ENCODE measurements at places on chromosomes 5 and 9.

- DNase-seq = no peak
These were observed 196.4 kb downstream of the NR3C1 start for GRCh38 chr5:143207058-143207457.

DNA sequence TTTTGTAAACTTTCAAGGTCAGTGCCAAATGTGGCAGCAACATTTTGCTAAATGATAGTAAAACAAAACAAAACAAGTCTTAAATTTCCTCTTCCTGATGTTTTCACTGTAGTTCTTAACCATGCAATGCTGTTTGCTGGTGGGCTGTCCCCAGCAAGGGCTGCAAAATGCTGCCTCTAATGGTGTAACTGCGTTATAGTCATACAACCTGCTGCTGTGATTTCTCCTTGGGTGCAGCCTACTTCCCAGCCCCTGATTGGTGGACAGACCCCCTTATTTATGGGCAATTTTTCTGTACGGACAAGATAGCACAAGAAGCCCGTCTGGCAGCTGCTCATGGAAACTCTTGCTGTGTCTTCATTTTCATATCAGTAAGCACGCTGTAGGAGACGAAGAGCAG, 26.6 kb upstream of the PIP5K1B start:
- DNase-seq = no peak

DNA sequence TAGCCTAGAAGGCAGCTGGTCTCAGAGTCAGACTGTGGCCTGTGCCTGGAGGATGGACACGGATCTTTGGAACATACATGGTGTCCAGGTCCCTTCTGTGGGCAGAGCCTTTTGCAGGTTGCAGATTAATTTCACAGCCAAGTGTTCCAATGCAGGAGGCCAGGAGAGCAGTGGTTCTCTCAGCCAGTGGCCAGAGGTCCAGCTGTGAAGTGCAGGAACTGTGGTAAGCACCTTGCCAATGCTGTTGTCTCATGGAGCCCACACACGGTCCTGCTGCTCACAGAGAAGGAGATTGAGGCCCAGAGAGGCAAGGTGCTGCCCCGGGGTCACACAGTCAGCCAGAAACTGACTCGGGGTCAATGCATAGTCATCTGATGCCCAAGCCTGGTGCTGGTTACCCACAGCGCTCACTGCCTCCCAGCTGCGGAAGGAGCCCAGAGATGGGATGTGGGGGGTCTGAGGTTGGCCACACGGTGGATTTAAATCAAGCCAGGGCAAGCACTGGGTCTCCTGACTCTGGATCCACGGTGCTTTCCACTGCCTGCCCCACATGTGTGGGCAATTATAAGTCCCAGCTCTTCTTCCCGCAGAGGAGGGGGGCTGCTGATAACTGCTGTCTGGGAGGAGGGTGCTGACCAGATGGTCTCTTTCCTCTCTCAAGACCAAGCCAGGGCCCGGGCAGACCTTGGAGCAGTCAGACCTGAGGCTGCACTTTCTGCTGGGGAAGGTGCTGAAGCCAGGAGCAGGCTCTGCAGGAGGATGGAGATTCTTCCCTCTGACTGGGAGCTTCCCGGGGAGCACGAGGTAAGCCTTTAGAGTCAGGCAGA, 2.8 kb downstream of the PDGFRB start:
- no peak for DNase-seq

DNA sequence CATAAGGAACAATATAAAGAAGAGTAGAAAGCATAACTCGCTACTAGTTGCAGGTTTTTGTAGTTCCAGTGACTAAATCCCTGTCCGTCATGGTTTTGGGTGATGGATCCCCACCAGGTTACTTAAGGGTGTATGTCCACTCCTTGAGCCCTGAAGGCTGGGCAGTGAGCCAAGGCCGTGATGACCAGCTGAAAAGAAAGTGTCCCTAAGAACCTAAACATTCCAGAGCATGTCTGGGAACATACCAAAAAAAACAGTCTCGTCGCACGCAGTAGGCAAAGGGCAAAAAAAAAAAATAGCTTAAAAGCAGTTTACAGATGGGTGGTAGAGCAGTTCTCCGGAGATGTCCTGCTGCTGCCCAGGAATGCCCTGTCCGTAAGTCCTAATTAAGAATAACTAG, 21.4 kb upstream of the SNAPC3 start:
- no peak for DNase-seq

DNA sequence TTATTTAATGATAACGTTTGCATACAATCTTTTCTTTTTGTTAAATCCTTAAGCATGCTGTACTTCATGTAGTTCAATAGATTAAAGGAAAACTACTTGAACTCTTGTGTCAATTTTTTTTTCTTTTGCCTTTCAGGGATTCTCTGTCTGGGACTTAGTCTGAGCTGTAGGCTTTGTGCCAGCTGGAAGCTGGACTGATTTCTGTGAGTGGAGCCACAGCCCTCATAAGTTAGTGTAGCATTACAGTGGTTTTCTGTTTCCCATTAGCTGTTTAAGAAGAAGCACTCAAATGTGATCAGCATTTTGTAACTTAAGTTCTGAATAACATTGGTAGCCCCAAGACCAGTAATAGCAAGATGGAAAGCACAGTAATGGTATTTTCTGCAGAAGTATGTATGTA, 330.6 kb upstream of the MEF2C start:
- DNase-seq = no peak

GRCh38 chr5:2755076-2755680, 3.7 kb upstream of the IRX2 start:
- no peak for DNase-seq
